ENCODE measurements at places on chromosomes 16 and 17.

- no peak for DNase-seq
These were observed 45.4 kb downstream of the WSB1 start for GRCh38 chr17:27339198-27339835.

- DNase-seq = no peak
These were observed 700 bp downstream of the CCDC43 start for GRCh38 chr17:44688675-44689476.

DNA sequence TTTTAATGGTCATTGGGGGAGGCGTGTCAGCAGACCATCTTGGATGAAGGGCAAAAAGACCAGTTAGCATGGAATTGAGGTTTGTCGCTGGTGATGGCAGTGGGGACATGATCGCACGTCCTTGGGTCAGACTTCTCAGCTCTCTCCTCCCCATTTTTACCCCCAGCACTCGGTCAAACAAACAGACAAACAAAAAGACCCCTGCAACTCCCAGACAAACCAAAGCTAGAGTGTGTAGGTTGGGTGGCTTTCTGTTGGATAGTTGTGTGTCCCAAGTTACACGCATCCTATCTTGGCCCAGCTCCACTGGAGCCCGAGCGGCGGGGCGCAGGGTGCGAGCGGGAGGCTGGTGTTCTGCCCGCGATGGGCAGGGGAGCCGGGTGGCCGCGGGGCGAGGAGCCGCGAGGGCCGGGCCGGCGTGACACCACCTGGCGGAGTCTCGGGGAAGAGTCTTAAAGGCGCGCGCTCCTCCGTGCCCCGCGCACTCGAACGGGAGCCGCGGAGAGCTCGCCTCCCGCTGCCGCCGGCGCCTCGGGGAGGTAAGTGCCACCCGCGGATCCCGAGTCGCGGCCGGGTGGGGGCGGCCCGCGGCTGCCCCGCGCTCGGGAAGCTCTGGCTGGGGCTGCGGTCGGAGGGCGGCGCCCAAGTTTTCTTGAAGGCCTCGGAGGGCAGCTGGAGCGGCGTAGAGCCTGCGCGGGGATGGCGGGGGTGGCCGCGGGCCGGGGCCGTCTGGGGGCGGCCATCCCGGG, 18.5 kb upstream of the NTN1 start:
- DNase-seq = no peak

- DNase-seq = no peak
These were observed 2.9 kb downstream of the CLUH start for GRCh38 chr17:2708585-2709182.

DNA sequence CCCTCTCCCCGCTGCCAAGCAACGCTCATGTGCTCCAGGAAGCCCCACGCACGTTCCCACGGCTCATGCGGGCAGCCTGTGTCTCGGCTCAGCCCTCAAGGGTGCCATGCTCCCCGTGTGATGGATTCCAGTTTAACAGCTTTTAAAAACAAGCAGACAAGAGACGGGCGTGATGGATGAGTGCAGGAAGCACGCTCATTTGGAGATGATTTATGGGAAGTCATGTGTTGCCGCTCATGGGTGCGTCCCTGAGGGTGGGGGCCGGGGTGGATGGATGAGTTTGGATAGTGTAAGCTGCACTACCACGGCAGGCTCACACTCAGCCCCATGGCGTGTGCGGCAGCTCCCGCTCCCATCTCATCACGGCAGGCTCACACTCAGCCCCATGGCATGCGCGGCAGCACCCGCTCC, 132.8 kb downstream of the RBFOX3 start:
- DNase-seq = no peak

GRCh38 chr17:71505981-71506380, 614.8 kb upstream of the SOX9 start:
- no peak for DNase-seq

DNA sequence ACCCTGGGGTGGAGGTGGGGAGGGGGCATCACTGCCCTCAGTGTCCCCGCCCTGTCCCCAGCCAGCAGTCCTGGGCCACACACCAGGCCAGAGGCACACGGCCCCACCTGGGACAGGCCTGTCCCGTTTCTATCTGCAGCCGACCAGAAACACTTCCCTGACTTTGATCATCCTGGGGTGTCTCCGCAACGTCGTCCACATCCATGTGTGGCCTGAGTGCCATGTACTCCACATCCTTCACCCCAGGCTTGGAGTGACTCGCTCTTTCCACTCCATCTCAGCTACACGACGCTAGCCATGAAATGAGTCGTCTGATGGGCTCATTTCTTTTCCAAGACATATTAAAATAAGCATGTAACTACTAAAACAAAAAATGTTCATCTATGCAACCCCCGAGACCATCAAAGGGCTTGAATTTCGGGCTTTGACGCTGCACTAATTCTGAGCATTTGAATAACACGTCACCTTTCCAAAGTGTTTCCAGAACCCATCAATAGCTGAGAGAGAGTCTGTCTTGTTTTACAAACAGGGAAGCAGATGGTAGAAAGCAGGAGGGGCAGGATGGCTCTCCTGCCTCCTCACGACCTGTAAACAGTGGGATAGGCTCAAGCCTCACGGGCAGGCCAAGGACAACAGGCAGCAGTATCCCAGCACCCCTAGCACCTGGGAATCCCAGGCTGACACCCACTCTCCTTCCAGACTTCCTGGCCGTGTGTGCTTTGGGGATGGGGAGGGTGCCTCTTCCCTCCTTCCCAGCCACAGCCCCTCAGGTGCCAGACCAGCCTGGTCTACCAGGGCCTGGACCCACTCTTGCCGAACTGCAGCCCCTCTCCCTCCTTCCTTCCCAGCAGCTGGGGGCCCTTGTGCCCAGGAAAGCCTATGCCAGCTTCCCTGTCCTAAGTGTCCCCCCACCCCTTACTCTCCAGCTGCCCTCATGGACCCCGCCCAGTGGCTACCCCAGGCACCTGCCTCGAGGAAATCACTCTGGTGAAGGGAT, 20.0 kb upstream of the RASD1 start:
- DNase-seq = no peak

GRCh38 chr17:4879601-4880000, 19.7 kb upstream of the C17orf107 start:
- no peak for DNase-seq

GRCh38 chr16:22335668-22336246, 38.5 kb downstream of the POLR3E start:
- no peak for DNase-seq

GRCh38 chr16:85258629-85259028, 146.4 kb upstream of the CIBAR2 start:
- DNase-seq = no peak

DNA sequence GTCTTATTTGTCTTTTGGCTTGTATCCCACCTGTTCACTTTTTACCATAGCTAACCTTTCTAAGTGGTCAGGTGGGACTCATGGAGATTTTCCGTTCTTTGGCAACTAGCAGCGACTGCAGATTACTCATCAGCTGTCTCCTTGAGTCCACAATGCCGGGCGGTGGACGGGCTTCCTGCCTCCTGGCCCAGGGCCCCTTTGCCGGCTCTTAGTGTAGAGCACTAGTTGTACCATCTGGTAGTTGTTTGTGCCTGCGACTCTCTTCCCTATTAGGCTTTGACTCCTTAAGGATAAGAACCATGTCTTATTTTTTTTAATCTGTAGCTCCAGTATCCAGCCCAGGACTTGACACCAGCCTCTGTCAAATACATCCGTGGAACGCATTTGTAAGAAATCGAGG, 399.9 kb downstream of the WWOX start:
- DNase-seq = no peak

GRCh38 chr16:71843572-71843971, 2.2 kb upstream of the ATXN1L start:
- no peak for DNase-seq

- no peak for DNase-seq
These were observed 333.8 kb downstream of the SNX29 start for GRCh38 chr16:12310286-12310685.

- no peak for DNase-seq
These were observed 2.8 kb downstream of the CEP20 start for GRCh38 chr16:15885560-15886001.

GRCh38 chr16:11604783-11605563, 18.3 kb upstream of the LITAF start:
- no peak for DNase-seq

DNA sequence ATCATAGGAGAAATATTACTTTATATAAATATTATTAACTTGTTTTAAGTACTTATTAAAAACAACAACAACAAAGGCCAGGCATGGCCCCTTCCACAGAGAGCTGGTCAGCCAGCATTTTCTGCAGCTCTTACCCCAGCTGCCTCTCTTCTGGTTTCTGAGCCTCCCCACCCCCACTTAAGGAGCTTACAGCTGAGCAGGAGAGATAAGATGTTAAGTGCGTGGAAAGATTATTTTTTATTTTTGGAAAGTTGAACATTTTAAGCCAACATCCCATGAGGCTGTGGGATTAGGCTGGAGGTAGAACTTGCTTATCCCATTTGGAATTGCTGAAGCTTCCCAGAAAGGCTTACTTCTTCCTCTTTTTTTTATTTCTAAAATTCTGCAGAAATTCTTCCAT, 401.2 kb downstream of the SEC14L1 start:
- no peak for DNase-seq

DNA sequence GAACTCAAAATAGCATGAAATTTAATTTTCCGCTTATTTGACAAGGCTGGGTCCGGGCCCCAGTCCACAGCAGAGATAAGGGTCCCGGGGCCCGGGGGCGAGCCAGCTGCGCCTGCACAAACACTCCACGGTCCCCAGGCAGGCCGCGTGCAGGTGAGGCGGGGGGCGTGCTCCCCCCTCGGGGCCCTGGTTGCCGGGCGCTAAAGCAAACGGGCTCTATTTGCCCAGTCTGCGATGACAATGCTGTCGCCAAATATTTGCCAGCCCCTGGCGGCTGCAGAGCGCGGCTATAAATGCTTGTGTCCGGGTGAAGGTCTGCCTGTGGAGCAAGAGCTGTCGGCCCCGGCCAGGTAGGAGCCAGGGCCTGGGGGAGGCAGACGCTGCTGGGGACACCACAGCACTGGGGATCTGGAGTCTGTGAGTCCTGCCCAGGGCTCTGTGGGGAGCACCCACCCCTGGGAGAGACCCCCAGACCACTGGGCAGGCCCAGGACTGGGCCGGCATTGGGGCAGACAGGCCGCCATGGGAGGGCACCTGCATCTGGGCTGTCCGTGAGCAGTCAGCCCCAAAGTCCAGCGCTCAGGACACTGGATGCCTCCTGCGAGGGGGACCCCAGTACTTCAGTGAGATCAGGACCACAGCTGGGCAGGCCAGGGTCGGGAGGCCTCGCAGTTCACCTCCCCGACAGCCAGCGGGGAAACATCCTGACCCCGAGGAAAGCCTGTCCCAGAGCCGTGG, at the start of gene PERCC1:
TSS of gene PERCC1 (plus strand) at position 320 of the 738 bp plus-strand sequence. CDS start 1,516 bp downstream, outside the sequence.
- DNase-seq = no peak

- no peak for DNase-seq
These were observed 1.7 kb downstream of the PERCC1 start for GRCh38 chr16:1432388-1433262.

DNA sequence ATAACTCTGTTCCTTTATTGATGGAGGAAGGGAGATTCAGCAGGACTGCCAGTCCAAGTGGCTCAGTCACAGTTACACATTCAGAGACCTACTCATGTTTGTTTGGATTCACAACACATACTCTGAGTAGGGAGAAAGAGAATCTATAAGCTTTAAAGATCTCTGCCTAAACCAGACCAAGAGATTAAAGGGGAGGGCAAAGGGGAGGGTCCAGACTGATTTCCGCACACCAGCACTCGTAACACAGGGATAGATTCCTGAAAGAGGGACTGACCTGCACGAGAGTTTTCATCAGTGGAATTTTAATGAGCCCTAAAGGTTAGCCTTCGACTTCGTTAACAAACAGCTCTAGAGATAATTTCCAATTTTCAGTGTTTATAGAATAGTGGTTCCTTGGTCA, 71.7 kb upstream of the PMFBP1 start:
- no peak for DNase-seq

DNA sequence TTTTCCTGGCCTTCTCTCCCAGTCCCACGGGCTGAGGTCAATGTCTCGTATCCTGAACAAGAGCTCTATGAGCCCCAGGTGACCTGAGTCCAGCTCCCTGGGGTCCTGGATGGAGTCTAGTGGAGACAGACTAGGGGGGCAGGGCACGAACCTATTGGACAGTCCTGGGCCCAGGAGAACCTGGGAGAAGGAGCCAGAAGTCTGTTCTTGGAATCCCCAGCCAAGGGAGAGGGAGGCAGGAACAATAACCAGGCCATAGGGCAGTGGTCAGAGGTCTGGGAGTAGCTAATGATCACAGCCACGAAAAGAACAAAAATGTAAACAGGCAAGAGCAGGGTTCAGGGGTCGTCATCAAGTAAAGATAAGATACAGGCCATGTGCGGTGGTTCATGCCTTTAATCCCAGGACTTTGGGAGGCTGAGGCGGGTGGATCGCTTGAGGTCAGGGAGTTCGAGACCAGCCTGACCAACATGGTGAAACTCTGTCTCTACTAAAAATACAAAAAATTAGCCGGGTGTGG, 60.8 kb downstream of the COPRS start:
- no peak for DNase-seq

GRCh38 chr17:36627101-36627500, 25.7 kb downstream of the MRM1 start:
- no peak for DNase-seq

GRCh38 chr17:68048996-68049395, 13.5 kb downstream of the KPNA2 start:
- DNase-seq = no peak

GRCh38 chr16:83453977-83454376, 353.8 kb upstream of the HSBP1 start:
- DNase-seq = no peak

DNA sequence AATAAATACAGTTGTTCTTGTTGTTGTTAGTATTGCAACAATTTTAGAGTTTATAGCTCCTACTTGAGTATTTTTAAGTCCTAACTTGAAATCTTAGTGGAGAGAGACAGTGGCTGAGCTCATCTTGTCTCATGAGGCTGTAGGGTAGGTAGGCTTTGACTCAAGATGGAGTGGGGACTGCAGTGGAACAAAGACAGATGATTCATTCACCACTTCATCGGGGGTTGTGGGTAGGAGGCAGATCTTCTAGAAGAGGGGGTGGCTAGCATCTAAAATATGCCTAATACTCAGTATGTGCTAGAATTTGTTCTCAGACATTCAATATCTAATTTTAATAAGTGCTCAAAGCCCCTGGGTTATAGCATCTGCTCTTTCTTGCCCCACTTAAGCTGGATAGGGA, 13.1 kb upstream of the MMD start:
- DNase-seq = no peak

DNA sequence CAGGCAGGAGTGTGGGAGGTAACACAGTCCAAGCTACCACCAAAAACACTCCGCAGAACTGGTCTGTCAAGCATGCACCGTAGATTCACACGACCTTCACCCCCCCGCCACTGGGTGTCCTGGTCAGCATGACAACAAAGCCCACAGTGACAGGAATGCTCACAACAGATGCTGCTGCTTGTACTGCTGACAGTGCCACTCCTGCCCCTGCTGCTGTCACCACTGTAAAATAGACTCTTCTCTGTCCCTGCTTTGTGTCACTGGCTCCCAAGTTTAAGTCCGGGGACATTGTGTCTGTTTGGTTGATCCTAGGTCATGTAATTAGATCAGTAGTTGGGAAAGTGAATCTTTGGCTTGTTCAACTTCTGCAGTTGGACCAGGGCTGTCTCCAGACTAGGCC, 7.0 kb upstream of the ODF4 start:
- DNase-seq = no peak

All from activated naive CD4-positive, alpha-beta T cell (primary cell).